Heart left ventricle (tissue), 16 donors: ENCODE measurements at places on chromosomes 6 and 20. TPM values are rescaled to one million over a fixed set of nuclear protein-coding genes. Genes with fewer than 3 reads are reported as not detected.

DNA sequence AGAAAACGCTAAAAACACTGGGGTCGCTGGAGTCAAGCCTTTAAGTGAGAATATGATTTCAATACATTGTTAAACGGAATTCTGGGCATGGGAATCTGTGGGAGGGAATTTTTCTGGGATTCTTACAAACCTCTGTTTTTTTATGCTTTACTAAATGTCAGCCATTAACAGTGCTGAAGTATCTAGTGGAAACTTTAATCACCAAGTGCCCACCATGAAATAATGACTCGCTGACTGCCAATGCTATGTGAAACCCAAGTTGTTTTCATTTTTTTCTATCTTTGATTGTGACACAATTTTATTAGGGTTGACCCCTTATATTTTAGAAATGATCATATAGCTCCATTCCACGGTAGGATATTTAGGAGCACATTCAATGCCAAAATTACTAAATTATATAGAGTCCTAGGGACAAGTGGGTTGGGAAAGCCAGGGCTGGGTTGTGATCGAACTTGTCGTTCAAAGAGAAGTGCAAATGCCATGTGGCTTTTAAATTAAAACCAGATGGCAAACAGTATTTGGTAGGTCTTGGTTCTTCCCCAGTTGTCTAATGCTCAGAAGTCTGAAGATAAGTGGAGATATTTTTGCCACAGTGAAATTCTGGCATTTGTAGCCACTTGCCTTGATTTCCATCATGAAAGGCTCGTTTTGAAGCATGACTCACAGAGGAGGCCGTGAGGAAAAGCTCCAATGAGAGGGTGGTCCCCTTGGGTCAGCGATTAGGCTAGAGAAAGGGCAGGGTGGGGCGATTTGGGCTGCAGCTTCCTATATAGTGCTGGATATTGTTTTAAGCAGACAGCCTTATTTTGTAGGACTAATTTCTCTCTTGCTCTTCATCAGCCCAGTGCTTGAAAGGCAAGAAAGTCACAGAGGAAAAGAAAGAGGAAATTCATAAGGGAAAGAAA is 254.4 kb upstream of the JAG1 start:
- H3K4me1 ChIP-seq: peaks cover 11% of the 10 kb centered on the region
- H3K27me3 ChIP-seq: no peaks in the 10 kb centered on the region
- H3K27ac ChIP-seq: peak overlapping the region; percentile 31
- no peak for DNase-seq
- no peak overlapping the region for H3K4me3 ChIP-seq

- DNase-seq: no peak
- no peak overlapping the region for H3K4me3 ChIP-seq
- no peak overlapping the region for H3K27ac ChIP-seq
- no peaks in the 10 kb centered on the region for H3K4me1 ChIP-seq
- no peaks in the 10 kb centered on the region for H3K36me3 ChIP-seq
Measured at GRCh38 chr6:106959985-106960384, 14.5 kb downstream of the CD24 start.

DNA sequence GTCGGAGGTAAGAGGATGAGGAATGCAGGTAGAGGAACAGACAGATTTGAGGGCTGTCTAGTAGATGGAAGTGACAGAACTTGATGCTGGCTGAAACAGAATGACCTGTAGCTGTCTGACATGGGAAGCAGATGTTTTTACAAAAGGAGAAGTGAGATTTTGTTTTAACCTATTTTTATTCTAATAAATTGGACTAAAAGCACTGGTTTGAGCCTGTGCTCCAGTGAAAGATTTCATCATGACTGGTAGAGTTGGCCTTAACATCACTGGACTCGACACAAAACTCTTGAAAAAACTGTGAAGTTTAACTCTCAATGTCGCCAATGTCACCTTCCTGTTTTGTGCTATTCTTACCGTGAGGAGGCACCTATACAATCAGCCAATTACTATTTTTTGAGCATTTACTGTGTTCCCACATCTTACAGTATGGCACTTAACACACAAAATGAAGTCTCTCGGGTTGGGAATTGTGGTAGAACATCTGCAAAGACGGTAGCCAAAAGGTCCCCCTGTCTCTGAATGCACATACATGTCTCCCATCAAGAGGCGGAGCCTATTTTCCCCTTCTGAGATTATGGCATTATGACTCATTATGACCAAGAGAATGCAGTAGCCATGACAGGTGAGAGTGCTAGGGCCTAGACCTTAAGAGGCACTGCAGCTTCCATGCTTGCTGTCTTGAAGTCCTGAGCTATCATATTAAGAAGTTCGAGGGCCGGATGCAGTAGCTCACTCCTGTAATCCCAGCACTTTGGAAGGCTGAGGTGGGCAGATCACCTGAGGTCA is 93.2 kb downstream of the FOXF2 start:
- no peak overlapping the region for H3K4me3 ChIP-seq
- DNase-seq: no peak
- no peaks in the 10 kb centered on the region for H3K27me3 ChIP-seq
- no peak overlapping the region for H3K27ac ChIP-seq
- no peaks in the 10 kb centered on the region for H3K36me3 ChIP-seq

DNA sequence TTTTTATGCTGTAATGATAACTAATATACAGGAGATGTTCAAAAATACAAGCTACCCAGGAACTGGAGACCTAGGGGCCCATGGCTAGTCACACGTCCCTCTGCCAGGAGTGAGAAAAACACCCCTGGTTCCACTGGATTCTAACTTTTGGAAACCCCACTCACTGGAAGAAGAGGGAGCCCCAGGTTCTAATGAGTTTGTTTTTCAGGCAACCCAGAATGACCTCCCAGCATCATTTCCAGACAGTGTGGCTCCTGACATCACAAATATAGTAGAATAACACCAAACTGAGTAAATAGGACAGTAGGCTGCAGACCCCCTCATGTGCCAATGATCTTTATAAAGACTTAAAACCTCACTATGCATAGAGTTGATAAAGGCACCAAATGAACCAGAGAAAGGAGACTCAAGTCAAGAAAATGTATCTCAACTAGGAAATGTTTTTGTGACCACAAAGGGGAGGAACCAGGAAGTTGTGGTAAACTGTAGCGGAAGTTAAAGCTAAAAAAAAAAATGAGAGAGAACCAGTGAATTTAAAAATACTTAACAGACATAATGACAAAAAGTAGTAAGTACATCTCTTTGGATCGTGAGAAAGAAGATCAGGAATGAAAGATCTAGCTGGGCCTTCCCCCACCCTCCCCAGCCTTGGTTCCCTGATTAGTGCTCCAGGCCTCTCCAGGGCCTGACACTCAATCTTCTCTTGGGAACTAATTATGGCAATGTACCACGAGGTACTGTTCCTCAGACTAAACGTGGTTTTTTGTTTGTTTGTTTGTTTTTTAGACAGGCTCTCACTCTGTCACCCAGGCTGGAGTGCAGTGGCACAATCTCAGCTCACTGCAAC is 19.8 kb downstream of the HLA-E start:
- H3K4me3 ChIP-seq: no peak overlapping the region
- DNase-seq: no peak
- H3K36me3 ChIP-seq: no peaks in the 10 kb centered on the region

GRCh38 chr6:75748003-75748742 is 866 bp upstream of the MYO6 start:
- no peaks in the 10 kb centered on the region for H3K27me3 ChIP-seq
- DNase-seq: no peak
- H3K4me3 ChIP-seq: peak overlapping the region; percentile 99
- peaks cover 17% of the 10 kb centered on the region for H3K4me1 ChIP-seq

DNA sequence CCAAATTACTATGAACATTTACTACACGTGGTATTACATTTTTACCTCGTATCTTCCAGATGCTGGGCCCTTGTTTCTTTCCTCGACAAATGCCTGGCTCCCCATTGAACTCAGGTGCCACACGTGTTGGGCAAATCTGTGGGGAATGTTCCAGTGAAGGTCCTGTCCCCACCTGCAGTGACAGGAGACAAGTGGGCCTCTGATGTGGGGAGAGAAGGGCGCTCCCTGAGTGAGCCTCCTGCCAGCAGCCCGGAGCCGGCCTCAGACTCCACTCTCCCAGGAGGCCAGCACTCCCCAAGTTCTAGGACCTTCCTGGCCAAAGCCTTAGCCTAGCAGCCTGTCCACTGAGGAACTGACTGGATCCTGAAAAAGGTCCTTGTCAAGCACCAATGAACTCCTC is 21.7 kb upstream of the SCML4 start:
- no peaks in the 10 kb centered on the region for H3K36me3 ChIP-seq
- no peak overlapping the region for H3K27ac ChIP-seq
- no peaks in the 10 kb centered on the region for H3K4me1 ChIP-seq
- H3K27me3 ChIP-seq: no peaks in the 10 kb centered on the region

DNA sequence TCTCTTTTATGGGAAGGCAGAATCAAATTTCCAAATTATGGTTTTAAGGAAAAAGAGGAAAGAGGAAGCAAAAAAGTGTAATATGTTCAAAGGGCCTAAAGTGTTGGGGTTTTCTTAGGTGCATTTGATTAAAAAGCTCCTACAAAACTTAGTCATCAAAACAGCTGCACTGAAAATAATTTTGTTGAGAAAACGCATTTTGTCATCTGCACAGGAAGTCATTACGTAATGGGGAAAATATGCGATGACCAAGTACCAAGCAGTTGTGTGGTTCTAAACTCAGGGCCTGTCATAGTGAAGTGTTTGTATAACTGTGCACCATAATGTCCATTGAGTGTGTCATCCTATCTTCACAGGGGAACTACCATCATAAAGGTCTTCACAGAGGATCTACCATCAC is 15.6 kb downstream of the HAO1 start:
- no peak overlapping the region for H3K27ac ChIP-seq
- no peaks in the 10 kb centered on the region for H3K36me3 ChIP-seq
- H3K27me3 ChIP-seq: no peaks in the 10 kb centered on the region
- peaks cover 12% of the 10 kb centered on the region for H3K4me1 ChIP-seq

GRCh38 chr20:57605878-57606277 is 14.3 kb downstream of the ZBP1 start:
- H3K4me3 ChIP-seq: no peak overlapping the region
- no peak overlapping the region for H3K27ac ChIP-seq
- no peak for DNase-seq
- H3K27me3 ChIP-seq: no peaks in the 10 kb centered on the region
- no peaks in the 10 kb centered on the region for H3K36me3 ChIP-seq
- no peaks in the 10 kb centered on the region for H3K4me1 ChIP-seq

DNA sequence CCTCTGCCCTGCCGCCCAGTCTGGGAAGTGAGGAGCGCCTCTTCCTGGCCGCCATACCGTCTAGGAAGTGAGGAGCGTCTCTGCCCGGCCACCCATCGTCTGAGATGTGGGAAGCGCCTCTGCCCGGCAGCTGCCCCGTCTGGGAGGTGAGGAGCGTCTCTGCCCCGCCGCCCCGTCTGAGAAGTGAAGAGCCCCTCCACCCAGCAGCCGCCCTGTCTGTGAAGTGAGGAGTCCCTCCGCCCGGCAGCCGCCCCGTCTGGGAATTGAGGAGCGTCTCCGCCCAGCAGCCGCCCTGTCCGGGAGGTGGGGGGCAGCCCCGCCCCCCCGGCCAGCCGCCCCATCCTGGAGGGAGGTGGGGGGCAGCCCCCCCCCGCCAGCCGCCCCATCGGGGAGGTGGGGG is 27.8 kb downstream of the SNHG17 start:
- no peaks in the 10 kb centered on the region for H3K36me3 ChIP-seq
- H3K4me3 ChIP-seq: no peak overlapping the region
- no peaks in the 10 kb centered on the region for H3K27me3 ChIP-seq
- H3K27ac ChIP-seq: no peak overlapping the region
- H3K4me1 ChIP-seq: no peaks in the 10 kb centered on the region

GRCh38 chr6:87975561-87975960 is 72.1 kb upstream of the SPACA1 start:
- H3K4me3 ChIP-seq: no peak overlapping the region
- no peaks in the 10 kb centered on the region for H3K36me3 ChIP-seq
- no peak for DNase-seq
- H3K27ac ChIP-seq: no peak overlapping the region

DNA sequence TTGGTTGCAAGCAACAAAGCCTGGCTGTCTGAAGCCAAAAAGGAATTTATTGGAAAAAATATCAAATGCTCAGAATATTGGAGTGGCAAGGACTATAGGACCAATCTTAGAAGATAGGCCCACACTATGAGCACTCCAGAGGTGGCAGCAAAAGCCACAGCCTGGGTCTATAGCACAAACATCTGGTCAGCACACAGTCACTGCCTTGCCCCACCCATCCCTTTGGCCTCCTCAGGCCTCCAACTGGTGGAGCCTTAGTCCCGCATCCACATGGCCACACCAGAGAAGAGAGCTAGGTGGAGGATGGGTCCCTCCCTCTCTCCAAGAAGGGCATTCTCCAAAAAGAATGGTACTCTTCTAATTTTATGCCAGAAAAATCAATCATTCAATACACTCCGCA is 14.0 kb downstream of the NUDT3 start:
- H3K4me3 ChIP-seq: no peak overlapping the region
- H3K36me3 ChIP-seq: no peaks in the 10 kb centered on the region
- no peak for DNase-seq
- no peaks in the 10 kb centered on the region for H3K27me3 ChIP-seq

DNA sequence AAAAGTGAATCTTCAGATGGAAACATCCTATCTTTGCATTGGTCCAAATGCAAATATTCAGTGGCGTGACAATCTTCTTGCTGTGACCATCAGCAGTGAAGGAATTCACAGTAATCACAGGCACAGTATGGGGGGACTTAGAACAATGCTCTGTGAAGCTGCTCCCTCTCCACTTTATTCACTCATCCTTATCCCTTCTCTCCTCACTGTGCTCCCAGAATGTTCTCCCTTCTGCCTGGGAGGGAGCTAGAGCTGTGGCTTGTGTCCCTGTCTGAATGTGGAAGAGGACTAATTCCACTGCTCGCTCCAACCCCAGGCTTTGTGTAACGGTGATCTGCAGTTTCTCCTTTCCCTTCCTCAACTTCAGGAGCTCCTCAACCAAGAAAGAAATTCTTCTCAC is 243.7 kb downstream of the ALDH8A1 start:
- no peaks in the 10 kb centered on the region for H3K27me3 ChIP-seq
- H3K36me3 ChIP-seq: no peaks in the 10 kb centered on the region
- no peak overlapping the region for H3K27ac ChIP-seq

DNA sequence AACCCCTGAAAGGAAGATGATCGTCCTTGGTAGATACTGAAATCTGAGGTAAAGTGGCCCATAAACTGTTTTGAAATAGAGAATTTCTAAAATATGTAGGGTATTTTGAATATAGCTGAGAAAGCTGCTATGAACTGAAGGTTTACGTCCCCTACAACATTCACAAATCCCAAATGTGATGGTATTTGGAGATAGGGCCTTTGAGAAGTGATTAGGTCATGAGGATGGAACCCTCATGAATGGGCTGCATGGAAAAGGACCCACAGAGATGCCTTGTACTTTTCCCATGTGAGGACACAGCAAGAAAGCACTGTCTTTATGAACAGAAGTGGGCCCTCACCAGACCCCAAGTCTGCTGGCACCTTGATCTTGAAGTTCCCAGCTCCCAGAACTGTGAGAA is 6.8 kb upstream of the PNISR start:
- peaks cover 34% of the 10 kb centered on the region for H3K36me3 ChIP-seq
- DNase-seq: no peak
- H3K27ac ChIP-seq: no peak overlapping the region
- no peaks in the 10 kb centered on the region for H3K4me1 ChIP-seq
- no peaks in the 10 kb centered on the region for H3K27me3 ChIP-seq

Gene F13A1
- 20.2 TPM for total RNA-seq

Gene CNKSR3
- total RNA-seq: 30.7 TPM

Gene KCNG1
- 0.10 TPM for total RNA-seq

Gene HUS1B
- not detected for total RNA-seq

Gene BHLHE23
- not detected for total RNA-seq

Gene HLA-B
- total RNA-seq: 2,858 TPM

Gene COX7A2
- total RNA-seq: 1,121 TPM
